SHP77 (cell line): ENCODE measurements at places on chromosomes 3 and 15.

- DNase-seq: no peak
These were observed 486.8 kb upstream of the CNTN4 start for GRCh38 chr3:1611824-1612223.

- DNase-seq: no peak
These were observed 118.3 kb upstream of the FRMD4B start for GRCh38 chr3:69504232-69504631.

DNA sequence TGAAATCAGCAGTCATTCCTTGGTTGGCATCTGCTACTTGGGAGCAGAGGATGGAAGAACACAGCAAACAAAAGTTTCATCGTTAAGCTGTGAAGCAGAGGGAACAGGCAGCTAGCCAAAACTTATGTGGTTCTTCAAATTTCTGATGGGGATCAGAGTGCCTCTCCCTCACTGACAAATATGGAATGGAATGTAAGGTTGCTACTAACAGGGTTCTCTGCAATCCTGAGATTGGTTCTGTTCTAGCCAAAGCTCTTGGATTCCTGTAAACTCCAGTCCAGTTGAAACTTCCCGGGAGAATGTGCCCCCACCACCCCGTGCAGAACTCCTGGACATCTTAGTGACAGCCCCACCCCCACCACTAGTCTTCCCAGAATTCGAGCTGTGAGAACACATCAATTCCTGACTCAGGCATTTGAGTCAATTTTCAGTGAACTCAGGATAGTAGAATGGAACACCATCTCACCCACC, 55.9 kb upstream of the PHLDB2 start:
- no peak for DNase-seq

GRCh38 chr3:189848395-189849040, 217.3 kb downstream of the TP63 start:
- no peak for DNase-seq

GRCh38 chr3:194933465-194933864, 247.8 kb downstream of the FAM43A start:
- no peak for DNase-seq

GRCh38 chr15:95770196-95770595, 560.3 kb upstream of the NR2F2 start:
- DNase-seq: no peak

GRCh38 chr3:73681198-73681597, 56.5 kb upstream of the PDZRN3 start:
- no peak for DNase-seq

- no peak for DNase-seq
These were observed 593.9 kb downstream of the PYDC2 start for GRCh38 chr3:192054881-192055280.

- no peak for DNase-seq
These were observed 260.3 kb upstream of the MRPL3 start for GRCh38 chr3:131762981-131763564.

DNA sequence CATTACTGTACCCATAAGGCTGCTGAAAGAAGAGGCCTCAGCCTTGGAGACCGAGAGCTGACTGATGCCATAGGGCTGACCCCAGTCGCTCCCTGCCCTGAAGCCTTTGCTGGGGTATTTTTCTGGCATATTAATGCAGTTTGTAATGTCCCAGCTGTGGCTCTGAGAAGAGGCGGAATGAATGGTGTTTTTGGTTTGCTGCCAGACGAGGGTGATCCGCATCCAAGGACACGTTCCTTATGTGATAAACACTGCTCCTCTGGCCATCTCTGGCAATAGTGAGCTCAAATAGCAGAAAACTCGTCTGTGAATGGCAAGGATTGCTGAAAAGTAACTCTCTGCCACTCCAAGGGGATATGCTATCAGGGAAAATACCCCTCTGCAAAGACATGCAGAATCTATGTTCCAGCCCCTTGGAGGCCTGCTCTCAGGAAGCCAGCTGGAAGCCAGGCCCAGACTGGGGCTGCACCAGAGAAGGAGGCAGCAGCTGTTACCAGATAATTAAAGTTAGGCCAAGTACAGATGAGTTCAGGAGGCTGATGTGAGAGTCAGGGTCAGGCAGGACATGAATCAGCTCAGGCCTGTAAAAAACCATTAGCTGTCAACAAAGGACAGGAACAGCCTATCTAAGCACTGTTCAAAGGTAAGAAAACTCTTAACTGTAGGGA, 28.9 kb upstream of the KLHL6 start:
- peak; percentile 8 for DNase-seq

- DNase-seq: no peak
These were observed 39.5 kb upstream of the GRM7 start for GRCh38 chr3:6821411-6821810.

- no peak for DNase-seq
These were observed 135.7 kb downstream of the LRIG1 start for GRCh38 chr3:66365080-66365479.

DNA sequence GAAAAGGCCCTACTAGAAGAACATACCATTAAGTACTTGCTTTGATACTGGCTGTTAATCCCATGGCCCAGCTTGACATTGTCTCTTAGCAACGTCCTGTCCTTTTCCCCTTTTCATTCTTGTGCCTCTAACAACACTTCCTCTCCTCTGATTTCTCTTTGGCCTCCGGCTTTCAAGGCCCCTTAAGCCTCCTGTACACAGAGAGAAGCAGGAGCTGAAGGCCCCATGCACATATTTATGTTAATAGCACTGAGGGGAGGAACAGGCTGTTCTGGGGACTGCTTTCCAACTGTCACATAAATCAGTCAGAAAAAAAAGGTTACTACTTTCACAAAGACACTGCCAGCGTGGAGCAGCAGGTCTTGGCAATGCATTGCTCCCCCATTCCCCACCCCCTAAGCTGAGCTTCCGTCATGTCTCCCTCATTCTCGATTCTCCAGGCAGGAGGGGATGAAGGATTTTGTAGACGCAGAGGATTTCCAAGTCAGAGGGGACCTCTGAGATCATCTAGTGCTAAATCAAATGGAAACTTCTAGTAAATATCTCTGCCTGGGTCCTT, 257.4 kb upstream of the ADAMTS9 start:
- DNase-seq: no peak

DNA sequence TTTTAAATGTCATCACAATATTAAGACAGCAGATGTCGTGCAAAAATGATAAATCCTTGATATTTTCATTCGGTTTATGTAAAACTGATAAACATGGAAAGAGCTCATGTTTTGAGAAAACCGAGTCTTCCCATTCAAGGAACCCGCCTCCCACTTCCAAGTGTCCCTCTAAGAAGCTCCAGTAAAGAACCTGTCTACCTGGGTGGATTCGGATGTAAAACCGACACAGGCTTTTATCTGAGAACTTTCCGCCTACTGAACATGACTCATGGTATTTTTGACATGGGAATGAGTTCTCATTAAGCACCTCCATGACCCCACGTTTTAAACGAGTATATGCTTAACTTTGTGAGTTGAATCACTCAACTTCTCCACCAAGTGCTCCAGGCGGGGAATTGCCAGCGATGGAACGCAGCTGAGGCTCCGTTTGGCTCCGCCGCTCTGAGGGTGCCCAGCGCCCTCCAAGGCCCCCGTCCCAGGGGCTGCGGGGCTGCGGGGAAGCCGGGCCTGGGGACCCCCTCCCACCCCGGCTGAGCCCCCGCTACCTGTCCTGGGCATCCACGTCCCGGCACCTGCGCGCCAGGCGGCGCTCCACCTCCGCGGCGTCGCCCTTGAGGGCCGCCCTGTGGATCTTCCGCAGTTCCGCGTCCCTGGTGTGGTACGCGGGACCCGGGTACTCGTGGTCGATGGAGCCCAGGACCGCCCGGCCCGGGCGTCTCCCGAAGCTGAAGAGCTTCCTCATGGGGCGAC, 119.9 kb downstream of the LMLN start:
- DNase-seq: no peak

DNA sequence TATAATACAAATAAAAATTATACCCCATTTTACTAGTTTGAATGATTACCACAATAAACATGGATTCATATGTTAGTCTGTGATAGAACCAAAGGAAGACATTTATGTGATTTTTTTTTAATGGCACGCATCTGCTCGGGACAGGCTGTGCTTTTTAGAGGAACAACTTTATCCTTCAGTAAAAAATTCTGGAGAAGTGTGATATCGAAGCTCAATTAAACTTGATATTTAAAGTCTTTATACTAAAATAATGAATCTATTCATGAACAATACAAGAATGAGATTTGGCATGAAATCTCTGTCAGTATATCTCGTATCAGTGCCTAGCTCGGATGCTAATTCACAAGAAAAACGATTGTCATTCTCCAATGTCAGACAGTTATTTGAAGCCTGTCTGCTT, 230.8 kb upstream of the ZNF717 start:
- no peak for DNase-seq

GRCh38 chr3:117355566-117355965, 646.0 kb downstream of the TUSC7 start:
- peak; percentile 78 for DNase-seq

- DNase-seq: no peak
These were observed 78.1 kb downstream of the ATP10A start for GRCh38 chr15:25784876-25785640.

- no peak for DNase-seq
These were observed 11.1 kb downstream of the UACA start for GRCh38 chr15:70752193-70752635.

DNA sequence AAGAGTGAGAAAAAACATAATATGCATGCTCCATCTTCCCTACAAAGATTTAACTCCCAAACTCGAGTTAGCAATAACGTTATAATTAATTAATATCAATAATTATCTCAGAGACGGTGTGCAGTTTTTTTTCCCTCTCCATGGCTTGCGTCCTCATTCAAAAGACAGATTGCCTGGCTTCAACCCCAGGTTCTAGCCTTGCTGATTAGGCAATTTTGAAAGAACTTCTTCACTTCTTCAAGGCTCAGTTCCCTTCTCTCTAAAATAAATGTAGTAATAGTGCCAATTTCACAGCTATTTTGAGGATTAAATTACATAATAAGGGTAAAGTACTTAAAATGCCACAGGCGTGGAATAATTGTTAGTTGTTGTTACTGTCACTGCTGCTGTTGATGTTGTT, 876.1 kb upstream of the GBE1 start:
- no peak for DNase-seq

DNA sequence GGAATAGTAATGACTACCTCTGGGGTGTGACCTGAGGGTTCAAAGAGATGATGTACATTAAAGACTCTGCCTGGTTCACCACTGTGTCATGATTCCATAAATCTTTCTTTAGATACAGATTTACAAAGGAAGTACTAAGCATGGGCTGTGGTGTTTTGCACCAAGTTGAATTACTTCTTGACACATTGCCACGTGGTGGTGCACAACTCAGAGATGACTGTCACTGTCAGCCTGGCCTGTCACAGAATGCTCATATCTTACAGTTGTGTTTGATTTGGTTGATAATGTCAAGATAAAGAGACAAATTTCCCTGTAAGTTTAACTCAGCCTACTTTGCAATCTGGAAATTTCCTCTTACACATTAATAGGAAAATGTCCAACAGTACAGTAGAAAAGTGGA, 3.2 kb downstream of the CTDSPL start:
- no peak for DNase-seq

DNA sequence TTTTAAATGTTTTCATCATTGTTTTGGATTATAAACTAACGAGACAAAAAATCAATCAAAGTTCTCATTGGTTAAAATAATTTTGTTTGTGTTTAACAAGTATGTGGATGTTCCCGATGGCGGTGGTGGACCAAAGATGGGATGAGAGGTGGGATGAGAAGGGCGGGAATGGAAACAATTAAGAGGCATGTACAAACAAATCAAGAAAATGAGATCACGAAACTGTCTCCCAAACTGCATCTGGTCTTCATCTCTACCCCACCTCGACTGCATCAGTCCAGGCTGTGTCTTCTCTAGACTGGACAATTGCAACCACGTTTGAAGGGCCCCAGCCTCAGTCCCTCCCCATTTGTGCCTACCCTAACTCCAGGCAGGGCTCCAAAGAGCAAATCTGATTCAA, 56.1 kb downstream of the SLC12A8 start:
- DNase-seq: peak; percentile 7

GRCh38 chr3:152719264-152719663, 115.7 kb upstream of the P2RY1 start:
- DNase-seq: no peak

DNA sequence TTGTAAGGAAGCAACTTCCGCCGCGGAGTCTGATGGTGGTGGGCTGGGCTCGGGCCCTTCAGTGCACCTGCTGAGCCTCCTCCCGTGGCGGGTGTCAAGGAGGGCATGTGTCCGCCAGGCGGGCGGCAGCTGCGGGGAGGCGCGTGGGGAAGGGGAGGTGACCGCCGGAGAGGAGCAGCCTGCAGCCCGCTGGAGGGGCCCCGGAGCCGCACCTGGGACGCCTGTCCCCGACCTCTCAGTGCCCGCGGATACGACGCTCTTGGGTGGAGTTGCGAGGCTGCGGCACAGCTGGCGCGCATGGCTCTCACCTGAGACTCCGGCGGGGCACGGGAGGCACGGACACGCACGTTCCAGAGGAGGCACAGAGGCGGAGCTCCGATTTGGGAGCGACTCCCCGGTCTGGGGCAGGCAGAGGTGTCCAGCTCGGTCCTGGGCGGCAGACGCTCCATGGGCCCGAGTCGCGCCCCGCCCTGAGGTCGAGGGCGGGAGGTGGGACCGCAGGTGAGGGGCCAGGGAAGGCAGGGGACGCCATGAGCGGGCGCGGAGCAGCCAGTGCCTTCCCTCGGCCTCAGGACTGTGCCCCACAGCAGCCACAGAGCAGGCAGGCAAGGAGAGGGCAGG, 50.2 kb upstream of the PRR20G start:
- DNase-seq: no peak

DNA sequence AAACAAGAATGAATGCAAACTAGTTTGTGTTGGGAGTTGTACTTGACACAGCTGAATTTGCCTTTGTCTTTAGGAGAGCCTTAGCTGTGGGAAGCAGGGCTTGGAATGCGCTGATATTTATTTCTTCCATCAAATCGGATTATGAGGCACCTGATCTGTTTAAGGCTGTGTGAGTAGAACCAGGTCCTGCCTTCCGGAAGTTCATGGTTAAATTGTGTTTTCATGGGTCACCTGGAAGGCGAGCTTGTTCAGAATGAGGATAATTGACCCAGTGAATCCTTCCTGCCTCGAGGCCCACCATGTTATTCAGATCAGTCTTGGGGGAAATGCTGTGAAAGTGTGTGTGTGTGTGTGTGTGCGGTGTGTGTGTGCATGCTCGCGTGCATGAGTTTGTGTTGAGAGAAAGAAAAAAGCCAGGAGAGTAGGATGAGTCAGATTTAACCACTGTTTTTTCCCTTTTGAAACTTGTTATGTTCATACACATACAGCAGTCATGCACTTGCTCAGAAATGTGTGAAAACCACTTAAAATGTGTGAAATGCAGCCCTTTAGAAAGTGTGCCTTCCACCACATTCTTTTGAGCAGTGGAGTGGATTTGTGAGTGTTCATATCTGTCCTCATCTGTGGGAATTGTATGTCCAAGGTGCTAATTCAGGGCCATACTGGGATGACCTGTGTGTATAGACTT, 36.7 kb downstream of the SMAD3 start:
- no peak for DNase-seq

GRCh38 chr3:160804762-160805161, 48.7 kb downstream of the PPM1L start:
- DNase-seq: no peak

- DNase-seq: no peak
These were observed 506.5 kb downstream of the MAGI1 start for GRCh38 chr3:65532215-65532614.
